ENCODE measurements at places on chromosomes 11 and 22. TPM values are rescaled to one million over a fixed set of nuclear protein-coding genes. Genes with fewer than 3 reads are reported as not detected.

OR52E1 gene
- not detected for polyA plus RNA-seq

DNA sequence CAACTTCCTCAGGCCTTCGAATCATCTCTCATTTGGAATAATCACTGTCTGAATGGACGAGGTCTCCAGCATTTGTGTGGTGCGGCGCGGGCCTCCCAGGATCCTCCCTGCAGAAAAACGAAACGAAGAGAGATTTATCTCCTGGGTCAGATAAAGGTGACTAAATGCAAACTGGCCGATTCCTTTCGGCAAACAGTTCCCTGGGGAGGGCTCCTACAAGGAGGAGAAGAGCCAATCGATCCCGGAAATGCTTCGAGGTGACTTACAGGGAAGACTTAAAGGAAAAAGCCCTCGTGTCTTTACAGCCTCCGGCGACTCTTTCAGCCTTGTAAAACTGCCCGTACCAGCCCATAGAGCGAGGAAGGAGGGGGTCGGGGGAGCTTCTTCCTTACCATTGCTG is 126.5 kb downstream of the MIAT start:
- no peak for DNase-seq

- DNase-seq = no peak
These were observed 3.3 kb downstream of the RBM4 start for GRCh38 chr11:66641834-66642233.

KCTD14 gene
- polyA plus RNA-seq = 14.0 TPM

DNA sequence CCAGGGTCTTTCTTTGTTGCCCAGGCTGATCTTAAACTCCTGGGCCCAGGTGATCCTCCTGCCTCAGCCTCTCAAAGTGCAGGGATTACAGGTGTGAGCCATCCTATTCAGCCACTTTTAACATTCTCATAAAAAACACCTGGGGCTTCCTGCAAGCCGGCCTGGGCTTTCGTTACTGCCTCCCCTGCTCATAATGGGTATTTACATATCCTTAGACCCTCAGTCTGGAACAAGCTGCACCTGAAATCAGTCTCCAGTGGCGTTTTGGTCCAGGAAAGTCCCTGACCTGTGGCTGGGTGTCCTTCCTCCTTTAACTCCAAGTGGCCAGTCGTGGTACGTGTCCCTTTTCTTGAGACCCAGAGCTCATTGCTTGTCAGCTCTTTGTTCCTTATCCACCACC is 320.7 kb downstream of the TMEM135 start:
- no peak for DNase-seq

DNA sequence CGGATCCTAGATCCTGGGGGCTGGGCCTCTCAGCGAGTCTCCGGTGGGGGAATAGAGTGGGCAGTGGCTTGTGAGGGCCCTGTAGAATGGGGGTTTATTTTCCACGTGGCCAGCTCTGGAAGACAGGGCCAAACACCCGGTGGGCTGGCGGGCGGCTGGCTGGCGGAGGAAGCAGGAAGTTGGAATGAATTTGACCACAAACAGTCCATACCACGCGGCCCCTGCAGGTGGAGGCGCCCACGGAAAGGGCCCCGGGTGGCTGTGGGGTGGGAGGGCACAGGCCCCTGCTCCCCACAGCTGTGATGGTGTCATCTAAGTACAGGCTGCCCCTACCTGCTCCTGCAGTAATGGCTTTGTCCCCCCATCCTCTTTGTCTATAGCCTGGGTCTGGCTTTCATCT is 15.1 kb downstream of the MCAT start:
- DNase-seq = no peak

DNA sequence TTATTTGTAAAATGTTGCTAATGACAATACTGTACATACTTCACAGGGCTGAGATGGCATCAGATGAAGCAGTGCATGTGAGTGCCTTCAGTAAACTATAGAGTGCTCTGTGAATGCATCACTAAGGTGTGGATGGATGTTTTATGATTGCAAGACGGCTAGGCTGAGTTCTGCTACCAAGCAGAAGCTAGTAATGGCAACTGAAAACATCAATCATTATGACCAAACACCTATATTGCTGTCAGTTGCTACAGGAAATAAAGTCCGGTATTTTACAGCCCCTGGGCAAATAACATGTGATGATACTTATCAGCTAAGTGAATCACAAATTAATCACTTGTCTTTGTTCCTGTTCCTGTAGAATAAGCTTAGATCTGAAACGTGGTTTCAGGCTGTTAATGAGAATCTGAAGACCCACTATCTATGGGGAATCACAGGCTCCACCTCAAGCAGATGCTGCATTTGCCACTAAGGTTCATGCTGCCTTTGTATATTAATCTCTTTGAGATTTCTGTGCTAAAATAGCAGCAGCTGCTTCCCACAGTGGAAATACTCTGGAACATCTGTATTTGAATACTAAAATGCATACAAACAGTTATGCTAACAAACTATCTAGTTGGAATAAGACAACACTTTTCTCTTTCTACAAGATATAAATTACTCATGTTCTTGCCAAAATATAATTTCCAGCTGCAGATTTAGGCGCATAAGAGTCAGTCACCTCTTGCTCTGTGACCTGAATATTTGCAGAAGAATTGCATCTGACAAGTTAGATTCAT is 254.0 kb upstream of the PITPNB start:
- DNase-seq = no peak

- no peak for DNase-seq
These were observed 80.1 kb upstream of the RTL6 start for GRCh38 chr22:44578110-44578457.

SFI1 gene
- 51.4 TPM for polyA plus RNA-seq

TAF6L gene
- polyA plus RNA-seq = 40.1 TPM

DNA sequence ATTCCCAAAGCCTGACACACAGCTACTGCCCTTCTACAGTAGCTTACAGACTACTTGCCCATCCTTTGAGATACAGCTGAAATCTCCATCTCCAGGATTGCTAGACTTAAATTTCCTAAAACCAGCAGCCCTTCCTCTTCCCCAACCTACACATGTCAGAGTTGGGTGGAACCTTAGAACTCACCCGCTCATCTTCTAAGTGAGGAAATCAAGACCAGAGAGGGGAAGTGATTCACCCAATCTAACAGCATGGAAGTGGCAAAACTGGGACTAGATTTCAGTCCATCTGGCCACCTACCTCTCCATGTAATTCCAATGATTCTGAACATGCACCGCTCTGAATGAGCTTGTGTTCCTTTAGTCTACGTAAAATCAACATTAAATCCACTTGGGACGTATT is 1.0 kb upstream of the TMEM86A start:
- no peak for DNase-seq

GRCh38 chr22:22827187-22827939 is 60.3 kb upstream of the IGLL5 start:
- no peak for DNase-seq

DNA sequence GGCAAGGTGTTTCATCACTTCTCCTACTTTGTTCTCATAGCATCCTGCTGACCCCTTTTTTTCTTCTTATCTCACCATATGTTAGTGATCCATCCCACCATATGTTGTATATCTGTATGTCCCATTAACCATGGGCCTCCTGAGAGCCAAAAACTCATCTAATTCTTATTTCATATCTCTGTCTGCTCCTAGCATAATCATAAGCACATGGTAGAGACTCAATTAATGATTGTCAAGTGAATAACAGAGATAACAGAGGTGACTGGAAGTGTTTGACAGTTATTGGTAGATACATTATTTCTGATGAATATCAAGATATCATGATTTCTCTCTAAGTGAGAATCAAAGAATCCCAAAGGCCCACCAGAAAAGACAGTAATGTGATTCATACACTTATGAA is 138.1 kb upstream of the MPPED2 start:
- DNase-seq = no peak

DNA sequence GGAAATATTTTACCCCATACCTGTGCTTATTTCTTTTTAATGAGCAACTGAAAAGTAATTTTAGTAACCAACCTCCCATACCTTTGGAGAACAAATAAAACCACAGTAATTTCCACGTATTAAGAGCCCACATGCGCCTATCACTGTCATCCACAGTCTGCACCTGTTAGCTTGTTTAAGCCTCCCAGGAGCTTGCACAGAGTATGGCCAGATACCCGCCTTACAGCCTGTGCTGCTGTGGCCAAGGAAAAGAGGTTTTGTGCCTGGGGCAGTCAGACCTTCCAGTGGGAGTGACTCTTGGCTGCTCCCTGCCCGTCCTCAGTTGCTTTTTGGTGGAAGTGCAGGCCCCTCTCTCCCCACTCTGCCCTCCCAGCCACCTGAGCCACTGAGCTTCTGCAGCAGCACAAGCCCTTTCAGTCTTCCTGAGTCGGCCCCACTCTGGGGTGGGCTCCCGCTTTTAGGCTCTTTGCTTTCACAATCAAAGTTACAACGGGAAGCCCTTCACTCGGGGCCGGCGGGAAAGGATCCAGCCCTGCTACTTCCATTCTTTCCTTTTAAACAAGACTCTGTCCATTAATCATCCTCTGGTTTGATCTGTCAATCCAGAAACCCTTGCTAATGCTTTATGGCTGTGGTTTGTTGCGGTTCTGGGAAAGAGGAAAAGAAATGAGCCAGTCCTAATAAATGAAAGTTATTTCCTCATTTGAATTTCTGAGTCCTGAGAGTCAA is 308.8 kb downstream of the TBC1D22A start:
- no peak for DNase-seq

DNA sequence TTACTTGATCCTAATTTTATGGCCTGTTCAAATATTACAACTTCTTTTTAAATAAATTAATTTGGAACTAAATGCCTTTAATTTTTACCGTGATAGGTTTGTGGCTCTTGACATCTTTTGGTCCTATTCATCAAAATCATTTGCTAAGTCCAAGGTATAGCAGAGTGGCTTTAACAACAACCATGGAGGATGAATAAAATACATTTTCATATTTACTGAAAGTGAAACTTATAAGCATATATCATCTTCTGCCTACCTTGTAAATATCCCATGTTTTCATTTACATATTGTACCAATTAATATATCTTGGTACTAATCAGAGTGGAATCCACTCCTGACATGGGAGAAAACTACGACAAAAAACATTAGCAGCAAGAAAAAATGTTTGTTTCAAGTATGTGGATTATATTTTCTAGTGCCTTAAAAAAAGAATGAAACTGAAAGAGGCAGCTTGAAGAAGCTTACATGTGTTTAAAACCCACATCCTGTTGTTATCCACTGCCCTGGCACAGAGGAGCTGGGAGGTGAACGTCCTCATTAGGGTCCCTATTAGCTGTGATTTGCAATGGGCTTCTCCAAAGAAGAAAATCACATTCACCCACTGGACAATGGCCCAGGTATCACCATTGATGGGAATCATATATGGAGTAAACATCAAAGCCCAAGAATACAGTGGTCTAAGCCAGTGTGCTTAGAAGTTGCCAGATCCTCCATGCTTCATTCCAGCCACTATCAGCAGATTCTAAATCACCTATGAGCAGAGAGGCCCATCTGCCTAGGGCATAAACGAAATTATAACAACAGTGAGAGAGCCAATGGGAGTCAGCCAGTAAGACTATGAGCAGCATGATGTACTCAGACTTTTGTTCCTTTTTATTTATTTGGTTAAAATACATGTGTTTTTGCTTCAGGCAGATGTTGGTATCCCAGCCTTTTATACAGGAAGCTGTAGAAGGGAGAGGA is 84.7 kb downstream of the MAML2 start:
- DNase-seq = no peak

DNA sequence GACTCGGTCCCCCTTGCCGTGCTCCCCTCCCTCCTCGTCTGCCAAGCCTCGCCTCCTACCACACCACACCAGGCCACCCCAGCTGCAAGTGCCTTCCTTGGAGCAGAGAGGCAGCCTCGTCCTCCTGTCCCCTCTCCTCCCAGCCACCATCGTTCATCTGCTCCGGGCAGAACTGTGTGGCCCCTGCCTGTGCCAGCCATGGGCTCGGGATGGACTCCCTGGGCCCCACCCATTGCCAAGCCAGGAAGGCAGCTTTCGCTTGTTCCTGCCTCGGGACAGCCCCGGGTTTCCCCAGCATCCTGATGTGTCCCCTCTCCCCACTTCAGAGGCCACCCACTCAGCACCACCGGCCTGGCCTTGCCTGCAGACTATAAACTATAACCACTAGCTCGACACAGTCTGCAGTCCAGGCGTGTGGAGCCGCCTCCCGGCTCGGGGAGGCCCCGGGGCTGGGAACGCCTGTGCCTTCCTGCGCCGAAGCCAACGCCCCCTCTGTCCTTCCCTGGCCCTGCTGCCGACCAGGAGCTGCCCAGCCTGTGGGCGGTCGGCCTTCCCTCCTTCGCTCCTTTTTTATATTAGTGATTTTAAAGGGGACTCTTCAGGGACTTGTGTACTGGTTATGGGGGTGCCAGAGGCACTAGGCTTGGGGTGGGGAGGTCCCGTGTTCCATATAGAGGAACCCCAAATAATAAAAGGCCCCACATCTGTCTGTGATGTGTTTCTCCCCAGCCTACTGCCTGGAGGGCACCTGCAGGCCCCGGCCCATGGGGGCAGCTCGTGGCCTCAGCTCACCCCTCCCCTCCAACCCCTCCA is 29.8 kb downstream of the CAPN1 start:
- no peak for DNase-seq

DNA sequence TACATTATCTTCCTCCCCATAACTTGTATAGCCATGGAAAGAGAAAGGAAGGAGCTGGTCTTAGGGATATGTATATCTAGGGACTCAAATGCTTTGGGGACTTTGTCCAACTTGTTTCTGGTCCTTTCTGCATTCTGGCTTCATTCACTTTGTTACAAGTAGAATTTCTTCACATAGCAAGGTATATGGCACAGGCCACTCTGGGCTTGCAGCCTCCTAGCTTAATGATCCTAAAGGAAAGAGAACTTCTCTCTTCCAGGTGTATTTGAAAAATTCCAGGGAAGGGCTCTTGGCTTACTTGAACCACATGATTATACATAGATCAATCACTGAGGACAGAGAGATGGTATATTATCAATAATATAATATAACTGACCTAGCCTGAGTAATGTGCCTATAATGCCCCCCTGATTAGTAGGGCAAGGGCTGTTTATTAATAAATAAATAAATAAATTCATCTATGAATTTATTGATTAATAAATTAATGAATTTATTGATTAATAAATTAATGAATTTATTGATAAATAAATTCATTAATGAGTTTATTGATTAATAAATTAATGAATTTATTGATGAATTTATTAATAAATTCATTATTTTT is 48.2 kb upstream of the CEP295 start:
- DNase-seq = no peak

GRCh38 chr11:84056653-84057376 is 770.6 kb upstream of the CCDC90B start:
- no peak for DNase-seq

PDXP gene
- polyA plus RNA-seq = 18.4 TPM

- no peak for DNase-seq
These were observed 43.3 kb downstream of the BDNF start for GRCh38 chr11:27656806-27657483.

GRCh38 chr11:125443767-125444311 is 52.2 kb downstream of the FEZ1 start:
- DNase-seq = no peak

- no peak for DNase-seq
These were observed 70.2 kb upstream of the CREB3L1 start for GRCh38 chr11:46207270-46207669.

GRCh38 chr11:123409456-123410217 is 20.4 kb upstream of the GRAMD1B start:
- DNase-seq = no peak

- no peak for DNase-seq
These were observed 57.2 kb upstream of the SHANK2 start for GRCh38 chr11:71309611-71310010.

DSCAML1 gene
- polyA plus RNA-seq = 2.5 TPM

GRCh38 chr11:33874910-33875490 is 16.9 kb downstream of the LMO2 start:
- DNase-seq = no peak

All from left renal cortex interstitium (tissue), 4 donors.